ENCODE measurements at places on chromosomes 7 and 10. TPM values are rescaled to one million over a fixed set of nuclear protein-coding genes. Genes with fewer than 3 reads are reported as not detected.

DNA sequence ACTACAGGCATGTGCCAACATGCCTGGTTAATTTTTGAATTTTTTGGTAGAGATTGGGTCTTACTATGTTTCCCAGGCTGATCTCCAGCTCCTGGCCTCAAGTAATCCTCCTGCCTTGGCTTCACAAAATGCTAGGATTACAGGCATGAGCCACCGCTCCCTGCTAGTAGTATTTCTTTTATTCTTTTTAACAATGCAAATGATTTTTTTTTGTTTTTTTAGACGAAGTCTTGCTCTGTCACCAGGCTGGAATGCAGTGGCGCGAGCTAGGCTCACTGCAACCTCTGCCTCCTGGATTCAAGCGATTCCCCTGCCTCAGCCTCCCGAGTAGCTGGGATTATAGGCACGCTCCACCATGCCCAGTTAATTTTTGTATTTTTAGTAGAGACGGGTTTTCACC is 58.1 kb downstream of the SVIL start:
- no peak for DNase-seq

The MYOZ1 gene
- total RNA-seq: 0.50 TPM

The KIAA1549 gene
- total RNA-seq: 5.7 TPM

- no peak for DNase-seq
Measured at GRCh38 chr7:40371806-40372440, 237.1 kb downstream of the SUGCT start.

The MUC3A gene
- 1.9 TPM for total RNA-seq

GRCh38 chr7:134255814-134256213 is 60.9 kb downstream of the SLC35B4 start:
- no peak for DNase-seq

- DNase-seq: no peak
Measured at GRCh38 chr10:5387169-5387568, 17.5 kb downstream of the TUBAL3 start.

- DNase-seq: no peak
Measured at GRCh38 chr7:29044554-29044953, 86.4 kb upstream of the TRIL start.

DNA sequence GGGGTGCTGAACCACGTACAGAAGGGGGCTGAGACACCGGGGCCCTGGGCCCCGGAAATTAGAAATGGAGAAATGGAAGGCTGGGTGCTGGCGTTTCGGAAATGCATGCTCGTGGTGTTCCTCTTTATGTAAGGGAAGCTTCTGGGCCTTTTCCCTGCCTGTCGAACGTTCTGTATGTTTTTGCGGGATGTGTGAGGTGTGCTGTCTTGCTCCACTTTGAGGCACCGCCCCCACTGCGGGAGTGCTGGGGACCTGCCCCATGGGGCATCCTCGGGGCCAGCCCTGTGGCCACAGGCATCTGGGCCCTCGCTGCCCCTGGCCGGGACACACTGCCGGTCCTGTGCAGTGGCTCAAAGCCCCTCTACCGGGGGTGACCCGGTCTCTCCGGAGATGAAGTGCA is 1.7 kb upstream of the VENTX start:
- DNase-seq: no peak

- no peak for DNase-seq
Measured at GRCh38 chr10:106708506-106708905, 456.0 kb downstream of the SORCS1 start.

GRCh38 chr10:55237462-55237861 is 436.4 kb upstream of the PCDH15 start:
- DNase-seq: no peak

Data from hepatocyte (in vitro differentiated cells).